ENCODE measurements at places on chromosomes 3 and 15.

DNA sequence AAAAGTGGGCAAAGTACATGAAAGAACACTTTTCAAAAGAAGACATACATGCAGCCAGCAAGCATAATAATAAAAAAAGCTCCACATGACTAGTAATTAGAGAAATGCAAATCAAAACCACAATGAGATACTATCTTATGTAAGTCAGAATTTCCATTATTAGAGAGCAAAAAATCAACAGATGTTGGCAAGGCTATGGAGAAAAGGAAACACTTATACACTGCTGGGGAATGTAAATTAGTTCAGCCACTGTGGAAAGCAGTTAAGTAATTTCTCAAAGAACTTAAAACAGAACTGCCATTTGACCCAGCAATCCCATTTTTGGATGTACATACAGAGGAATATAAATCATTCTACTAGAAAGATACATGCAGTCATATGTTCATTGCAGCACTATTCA, 360.7 kb downstream of the NSUN3 start:
- DNase-seq = no peak

DNA sequence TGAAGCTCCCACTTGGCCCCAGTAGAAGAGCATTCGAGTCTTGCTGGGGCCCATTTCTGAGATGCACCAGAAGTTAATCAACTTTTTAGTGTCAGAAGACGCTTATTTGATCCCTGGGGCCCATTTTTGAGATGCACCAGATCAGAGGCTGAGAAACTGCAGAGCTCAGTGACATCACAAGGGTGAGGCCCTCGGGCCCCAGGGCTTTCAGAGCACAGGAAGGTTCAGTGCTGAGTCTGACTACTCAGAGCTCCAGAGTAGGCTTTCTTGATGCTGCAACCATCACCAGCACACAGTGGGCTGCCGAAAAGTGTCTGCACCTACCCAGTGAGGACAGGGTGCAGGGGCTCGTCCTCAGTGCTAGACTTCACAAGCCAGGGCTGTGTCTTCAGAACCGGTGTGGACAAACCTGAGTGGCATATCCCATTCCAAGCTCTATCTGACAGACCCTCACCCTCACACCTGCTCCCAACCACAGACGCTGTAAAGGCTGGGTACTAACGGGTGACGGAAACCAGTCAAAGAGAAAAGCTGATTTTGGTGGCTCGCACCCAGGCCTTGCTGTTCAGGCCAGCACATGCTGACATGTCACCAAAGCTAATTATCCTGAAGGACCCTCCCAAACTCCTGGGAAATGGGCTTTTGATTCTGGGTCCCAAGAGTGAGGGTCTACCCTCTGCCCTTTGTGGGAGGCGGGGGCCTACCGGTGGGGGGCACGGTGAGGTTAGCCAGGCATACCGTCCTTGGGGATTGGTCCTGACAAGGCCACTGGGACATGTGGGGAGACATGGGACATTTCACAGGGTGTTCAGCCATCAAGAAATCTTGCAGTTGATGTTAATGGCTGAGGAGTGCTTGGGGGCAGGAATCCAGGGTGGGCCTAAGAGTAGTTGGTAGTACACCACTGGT, 83.0 kb downstream of the PDCD6IP start:
- no peak for DNase-seq

- no peak for DNase-seq
These were observed 47.5 kb downstream of the DNASE1L3 start for GRCh38 chr3:58163234-58163633.

- no peak for DNase-seq
These were observed 380.2 kb downstream of the ULK4 start for GRCh38 chr3:41581700-41582099.

Measured in activated CD4-positive, alpha-beta T cell treated with anti-CD3 and anti-CD28 coated beads, Interleukin-2, amount 50 U/mL, for 48 hours (primary cell).